ENCODE measurements at places on chromosomes 7 and 10. TPM values are rescaled to one million over a fixed set of nuclear protein-coding genes. Genes with fewer than 3 reads are reported as not detected.
A peak's percentile ranks its signal among the peaks of the same experiment; 100 is the strongest.

DNA sequence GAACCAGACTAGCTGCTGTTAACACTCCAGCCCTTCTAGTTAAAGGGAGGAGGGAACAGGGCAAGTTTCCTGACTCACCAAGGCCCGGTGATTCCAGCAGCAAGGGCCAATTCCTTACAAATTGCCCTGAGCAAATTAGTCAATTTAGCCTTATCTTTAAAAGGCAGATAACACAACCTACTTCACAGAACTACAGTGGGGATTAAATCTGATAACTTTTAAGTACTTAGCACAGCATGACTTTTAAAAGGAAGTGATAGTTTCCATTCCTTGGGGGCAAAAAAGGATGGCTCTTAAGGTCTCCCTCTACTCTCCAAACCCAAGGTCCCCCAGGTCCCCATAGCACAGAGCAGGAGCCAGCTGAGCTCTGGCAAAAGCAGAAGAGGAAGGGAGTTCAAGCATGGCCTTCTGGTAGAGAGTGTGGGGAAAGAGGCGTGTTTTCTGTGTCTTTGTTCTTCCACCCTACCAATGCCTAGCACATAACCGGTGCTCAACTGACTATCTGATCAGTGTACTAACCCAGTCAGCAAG lies 4.0 kb downstream of the CDCA7L start:
- DNase-seq: peak; percentile 21

DNA sequence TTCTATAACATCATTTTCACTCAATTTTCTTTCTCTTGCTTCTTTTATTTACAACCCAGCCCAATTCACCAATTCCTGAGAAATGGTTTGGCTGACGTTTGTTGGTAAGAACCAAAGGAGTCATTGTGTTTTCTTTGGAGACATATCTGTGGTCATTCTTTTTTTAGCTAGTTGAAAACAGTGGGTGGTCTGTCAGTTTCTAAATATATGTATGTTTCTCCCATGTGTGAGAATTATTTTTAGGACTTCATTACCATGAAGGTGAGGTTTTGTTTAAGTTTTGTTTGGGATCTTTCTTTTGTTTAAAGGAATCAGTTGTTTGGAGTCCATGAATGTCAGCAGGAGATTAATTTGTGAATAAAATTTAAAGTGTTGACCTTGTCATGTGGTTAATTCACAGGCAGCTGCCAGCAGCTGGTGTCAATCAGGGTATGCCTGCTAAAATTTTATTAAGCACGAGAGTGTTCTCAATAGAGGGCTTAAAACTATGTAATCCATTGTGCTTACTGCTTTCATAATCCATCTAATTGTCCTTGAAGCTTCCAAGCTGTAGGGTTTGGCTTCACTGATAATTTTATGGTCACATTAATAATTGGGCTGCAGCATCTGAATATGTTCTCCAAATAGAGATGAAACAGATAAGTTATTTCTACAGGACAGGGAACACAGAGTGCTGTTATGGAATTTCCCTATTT lies 38.7 kb downstream of the INSYN2A start:
- no peak for DNase-seq

The GPR26 gene
- not detected for polyA plus RNA-seq

The PRKCQ gene
- 0.09 TPM for polyA plus RNA-seq

The SNX10 gene
- 219 TPM for polyA plus RNA-seq

The BCCIP gene
- 5.8 TPM for polyA plus RNA-seq

The C10orf62 gene
- not detected for polyA plus RNA-seq
